CD4-positive, CD25-positive, alpha-beta regulatory T cell (primary cell): ENCODE measurements at places on chromosomes 3 and 15.
A peak's percentile ranks its signal among the peaks of the same experiment; 100 is the strongest.

DNA sequence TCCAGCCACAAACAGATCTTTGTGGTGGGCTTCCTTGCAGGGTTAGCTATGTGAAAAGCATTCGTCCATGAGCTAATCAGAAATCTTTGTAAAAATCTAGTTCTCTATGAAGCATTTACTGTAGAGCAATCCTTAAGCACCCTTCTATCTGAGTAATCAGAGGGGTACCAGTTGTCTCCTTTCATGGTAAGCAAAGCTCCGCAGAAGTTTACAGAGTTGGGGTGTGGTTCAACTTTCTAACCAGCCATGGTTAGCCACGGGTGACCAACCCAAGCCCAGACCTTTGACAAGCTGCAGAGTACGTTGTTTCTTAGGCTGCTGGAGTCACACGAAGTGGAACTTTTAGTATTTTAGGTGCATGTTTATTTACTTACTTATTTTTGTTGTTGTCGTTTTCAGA, 77.4 kb downstream of the FLNB start:
- no peak for DNase-seq

- DNase-seq, result no peak
These were observed 18.7 kb downstream of the TNFAIP8L3 start for GRCh38 chr15:51075826-51076523.

GRCh38 chr3:184003187-184003967, 14.3 kb downstream of the ABCC5 start:
- DNase-seq, result no peak

DNA sequence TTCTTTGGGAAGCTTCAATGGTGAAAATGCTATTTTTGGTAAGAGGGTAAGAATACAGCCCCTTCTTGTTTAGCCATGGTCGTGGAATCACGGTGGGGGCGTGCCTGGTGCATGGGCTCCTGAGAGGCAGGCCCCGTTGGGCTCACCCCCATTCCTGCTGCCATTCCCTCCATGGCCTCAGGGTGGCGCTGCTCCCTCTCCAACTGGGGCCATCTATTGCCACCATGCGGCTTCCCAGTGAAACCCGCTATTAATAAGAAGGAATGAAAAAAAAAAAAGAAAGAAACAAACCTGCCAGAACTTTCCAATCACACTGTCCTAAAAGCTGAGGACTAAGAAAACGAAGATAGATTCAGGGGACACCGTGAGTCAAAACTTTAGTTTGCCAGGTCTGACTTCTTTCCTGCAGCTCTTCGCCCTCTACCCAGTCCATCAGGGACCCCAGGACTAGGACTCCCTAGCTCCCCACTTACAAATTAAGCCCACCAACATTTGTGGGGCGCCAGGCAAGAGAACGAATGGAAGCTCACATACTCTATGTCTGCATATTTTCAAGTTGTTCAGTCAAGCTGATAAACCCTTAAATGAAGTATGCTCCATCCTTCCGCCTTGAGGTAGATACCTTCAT, 30.6 kb upstream of the ABHD2 start:
- DNase-seq, result peak; percentile 64

DNA sequence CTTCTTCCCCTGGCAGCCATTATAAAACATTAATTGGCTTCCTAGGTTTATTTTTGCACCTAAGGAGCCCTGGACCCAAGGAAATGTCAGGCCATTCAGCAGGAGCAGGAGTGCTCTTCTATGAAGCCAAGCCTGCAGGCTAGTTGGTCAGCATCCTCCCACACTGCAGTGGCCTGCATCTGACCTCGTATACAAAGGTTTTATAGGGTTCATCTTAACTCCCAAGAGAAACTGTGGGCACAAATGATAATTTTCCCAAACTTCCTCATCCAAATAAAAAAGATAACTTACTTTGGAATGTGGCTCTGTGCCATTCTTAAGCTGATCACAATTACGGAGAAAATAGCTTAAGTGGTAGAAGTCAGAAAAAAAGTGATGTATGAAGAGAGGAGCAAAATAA, 19.4 kb downstream of the PLSCR1 start:
- no peak for DNase-seq

DNA sequence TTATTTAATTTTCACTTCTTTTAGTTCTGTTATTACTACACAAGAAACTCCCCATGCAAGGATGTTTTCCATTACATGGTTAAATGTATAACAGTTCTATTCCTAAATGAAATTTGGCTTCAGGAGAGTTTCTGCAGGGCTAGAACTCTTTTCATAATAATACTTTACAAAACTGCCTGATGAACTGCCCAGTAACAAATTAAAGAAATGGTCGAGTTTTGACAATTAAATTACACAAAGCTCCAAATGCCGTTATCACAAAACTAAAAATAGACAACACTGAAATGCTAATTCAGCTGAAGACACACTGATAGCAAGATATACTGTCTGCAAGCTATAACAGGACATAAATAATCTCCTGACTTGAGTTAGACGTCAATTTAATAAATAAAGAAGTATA, 435.2 kb upstream of the CCDC54 start:
- DNase-seq, result no peak

DNA sequence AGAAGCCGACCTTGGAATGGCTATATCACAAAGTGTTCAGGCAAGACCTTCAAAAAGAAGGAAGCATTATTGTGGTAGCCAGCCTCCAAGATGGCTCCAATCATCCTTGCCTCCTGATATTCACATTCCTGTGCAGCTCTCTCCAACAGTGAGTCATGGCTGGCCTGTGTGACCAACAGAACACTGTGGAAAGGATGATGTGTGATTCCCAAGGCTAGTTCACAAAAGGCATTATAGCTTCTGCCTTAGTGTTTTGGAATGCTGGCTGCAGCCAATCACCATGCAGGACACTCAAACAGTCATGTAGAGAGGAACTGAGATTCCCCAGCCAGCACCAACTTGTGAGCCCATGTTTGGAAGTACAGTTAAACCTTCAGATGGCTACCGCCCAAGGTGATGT, 102.6 kb downstream of the EFL1 start:
- DNase-seq, result no peak

- no peak for DNase-seq
These were observed 18.4 kb downstream of the THOC7 start for GRCh38 chr3:63845215-63845614.

GRCh38 chr3:162764808-162765071, 1268.1 kb downstream of the OTOL1 start:
- no peak for DNase-seq

GRCh38 chr15:74768771-74769342, 13.0 kb upstream of the CSK start:
- DNase-seq, result peak; percentile 62

- no peak for DNase-seq
These were observed 9.3 kb downstream of the LOXL1 start for GRCh38 chr15:73935547-73935946.

DNA sequence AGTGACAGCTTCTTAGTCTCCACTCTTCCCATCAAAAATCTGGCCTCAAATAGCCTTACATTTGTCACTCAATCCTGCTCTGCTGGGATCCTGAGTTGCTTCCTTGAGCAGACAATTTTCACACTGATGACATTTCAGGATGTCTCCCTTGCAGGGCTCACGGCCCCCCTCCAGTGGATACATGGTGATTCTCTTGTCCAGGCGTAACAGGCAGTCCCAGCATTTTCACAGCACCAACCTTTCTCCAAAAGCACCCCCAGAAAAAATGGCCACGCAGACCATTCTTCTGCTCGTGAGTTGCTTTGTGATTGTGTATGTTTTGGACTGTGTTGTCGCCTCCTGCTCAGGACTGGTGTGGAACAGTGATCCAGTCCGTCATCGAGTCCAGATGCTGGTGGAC, 47.4 kb upstream of the WNT7A start:
- no peak for DNase-seq

- DNase-seq, result no peak
These were observed 50.4 kb downstream of the GLB1 start for GRCh38 chr3:33046521-33046920.

- no peak for DNase-seq
These were observed 550.7 kb upstream of the LMCD1 start for GRCh38 chr3:7950890-7951289.

DNA sequence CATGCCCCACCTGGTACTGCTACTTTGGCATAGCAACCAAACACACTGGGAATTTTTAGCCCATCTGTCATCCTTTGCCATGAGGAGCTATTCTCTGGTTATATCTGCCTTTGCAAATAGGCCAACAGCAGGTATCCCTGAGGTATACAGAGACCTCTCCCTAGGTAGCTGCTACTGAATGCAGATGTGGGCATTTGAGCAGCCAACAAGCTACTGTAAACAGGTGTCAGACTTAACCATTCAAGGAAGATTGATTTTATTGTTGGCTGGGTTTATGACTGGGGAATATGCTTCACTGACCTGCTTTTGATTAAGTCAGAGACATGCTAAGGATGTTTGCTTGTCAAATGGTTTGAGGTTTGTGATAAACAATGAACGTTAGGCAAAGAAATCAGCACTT, 183.2 kb downstream of the OXSM start:
- no peak for DNase-seq

DNA sequence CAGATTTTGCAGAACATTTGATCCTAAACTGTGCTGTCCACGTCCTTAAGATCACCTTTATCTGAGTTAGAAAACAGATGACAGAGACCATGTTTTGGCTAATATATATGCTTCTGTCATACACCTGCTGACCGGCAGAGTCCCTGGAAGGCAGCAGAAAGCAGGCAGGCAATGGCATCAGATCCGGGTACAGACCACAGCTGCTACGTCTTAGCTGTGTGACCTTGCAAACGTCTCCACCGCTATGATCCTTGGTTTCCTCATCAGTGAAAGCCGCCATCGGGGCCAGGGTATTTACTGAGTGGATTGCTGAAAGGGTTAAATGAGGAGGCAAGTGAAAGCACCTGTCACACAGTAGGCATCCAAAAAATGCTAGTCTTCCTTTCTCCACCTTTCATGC, 72.1 kb downstream of the ABTB1 start:
- no peak for DNase-seq

DNA sequence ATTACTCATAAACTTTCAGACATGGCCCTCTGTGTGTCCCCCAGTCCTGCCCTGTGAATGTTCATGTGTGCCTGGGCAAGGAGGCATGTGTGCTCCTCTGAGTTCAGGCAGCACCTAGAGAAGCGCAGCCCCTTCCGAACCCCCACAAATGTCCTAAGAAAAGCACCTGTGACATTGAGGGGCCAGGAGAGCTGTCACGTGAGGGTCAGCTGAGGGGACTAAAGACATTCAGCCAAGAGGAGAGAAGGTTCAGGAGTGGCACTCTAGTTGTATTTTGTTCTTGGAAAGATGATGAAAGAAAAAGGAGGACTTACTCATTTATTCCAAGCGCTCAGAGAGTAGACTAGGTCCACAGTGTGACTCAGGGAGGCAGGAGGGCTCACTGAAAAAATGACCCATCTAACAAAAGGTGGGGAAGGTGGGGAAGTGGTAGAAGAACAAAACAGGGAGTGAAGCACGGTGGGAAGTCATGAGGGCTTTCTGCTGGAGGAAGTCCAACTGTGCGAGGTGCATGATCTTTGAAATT, 28.1 kb upstream of the ELP6 start:
- DNase-seq, result no peak

DNA sequence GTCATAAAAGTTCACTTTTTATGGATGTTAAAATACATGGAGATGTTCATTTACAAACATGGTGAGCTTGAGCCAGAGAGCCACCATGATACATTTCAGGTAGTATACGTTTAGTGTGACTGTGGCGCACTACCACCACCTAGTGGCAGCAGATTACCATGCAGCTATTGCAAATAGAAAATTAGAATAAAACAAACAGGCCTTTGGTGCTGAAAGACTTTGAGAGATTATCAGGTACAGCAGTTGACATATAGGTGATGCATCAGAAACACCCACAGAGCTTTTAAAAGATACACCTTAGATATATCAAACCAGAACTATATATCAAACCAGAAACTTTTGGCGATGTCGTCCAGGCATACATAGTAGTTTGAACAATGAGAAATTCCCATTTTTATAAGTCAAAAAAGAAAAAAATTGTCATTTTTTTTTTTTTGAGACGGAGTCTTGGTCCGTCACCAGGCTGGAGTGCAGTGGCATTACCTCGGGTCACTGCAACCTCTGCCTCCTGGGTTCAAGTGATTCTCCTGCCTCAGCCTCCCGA, 42.0 kb upstream of the ICE2 start:
- peak; percentile 79 for DNase-seq

DNA sequence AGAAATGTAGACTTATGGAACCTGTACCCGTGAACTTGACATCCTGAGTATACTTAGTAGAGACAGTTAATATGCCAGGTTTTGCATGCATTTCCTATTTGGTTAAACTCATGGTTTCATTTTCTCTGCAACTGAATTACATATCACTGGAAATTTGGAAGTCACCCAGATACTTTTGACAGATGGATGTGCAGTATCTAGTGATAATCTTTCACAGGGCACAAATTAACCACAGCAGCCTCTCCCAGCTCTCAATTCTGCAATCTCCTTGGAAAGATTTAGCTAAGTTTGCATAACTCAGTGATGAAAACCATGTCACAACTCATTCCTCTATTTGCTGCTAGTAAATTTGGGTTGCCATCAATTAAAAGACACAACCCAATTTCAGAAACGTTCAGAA, 162.3 kb upstream of the TPM1 start:
- no peak for DNase-seq

GRCh38 chr3:126867190-126867862, 115.6 kb upstream of the PLXNA1 start:
- DNase-seq, result no peak

DNA sequence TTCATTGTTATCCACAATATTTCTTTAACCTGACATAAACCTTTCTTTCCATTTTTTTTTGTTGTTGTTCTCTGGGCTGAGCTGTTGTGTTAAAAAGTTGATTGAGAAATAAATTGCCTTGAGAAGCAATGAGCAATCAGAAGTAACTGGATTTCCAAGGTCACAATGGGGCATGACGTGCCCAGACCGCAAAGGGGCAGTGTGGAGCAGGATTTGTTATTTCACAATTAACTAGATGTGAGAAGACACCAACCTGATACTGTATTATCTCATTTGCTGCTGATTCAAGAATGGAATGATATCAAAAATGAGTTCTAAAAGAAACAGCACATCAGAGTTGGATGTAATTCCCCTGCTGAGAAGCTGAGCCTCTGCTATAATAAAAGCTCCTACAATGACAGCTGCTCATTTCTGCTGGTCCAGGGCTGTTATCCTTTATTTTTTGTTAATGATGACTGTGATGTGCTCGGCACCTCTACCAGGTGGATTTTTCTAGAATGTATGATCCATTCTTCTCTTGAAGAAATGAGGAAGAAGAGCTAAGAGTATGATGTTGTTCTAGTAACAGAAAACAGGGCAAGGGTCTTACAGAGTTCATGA, 28.1 kb downstream of the CPNE4 start:
- no peak for DNase-seq

DNA sequence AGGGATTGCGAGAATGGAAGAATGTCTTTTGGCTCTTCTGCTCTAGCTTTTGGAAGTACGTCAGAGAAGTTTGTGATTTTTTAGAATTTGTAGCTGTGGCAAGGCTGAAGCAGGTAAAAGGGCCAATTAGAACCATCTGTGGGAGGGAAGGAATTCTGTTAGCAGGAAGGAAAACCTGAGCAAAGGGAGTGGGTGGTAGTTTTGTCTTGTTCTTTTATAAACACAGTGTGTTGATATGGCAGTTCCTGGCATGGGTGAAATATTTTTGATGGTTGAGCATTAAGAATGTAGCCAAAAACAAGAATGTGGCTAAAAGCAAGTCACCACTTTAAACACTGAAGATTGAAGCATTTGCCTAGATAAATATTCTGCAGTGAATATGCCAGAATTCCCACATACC, 23.8 kb downstream of the DAG1 start:
- DNase-seq, result no peak
